Stimulated activated CD8-positive, alpha-beta memory T cell treated with anti-CD3 and anti-CD28 coated beads, Interleukin-4, amount 100 ng/mL, for 4 hours (primary cell): ENCODE measurements at places on chromosomes 6 and 20.
A peak's percentile ranks its signal among the peaks of the same experiment; 100 is the strongest.

- no peak for DNase-seq
Measured at GRCh38 chr6:12899046-12899833, 182.7 kb downstream of the PHACTR1 start.

DNA sequence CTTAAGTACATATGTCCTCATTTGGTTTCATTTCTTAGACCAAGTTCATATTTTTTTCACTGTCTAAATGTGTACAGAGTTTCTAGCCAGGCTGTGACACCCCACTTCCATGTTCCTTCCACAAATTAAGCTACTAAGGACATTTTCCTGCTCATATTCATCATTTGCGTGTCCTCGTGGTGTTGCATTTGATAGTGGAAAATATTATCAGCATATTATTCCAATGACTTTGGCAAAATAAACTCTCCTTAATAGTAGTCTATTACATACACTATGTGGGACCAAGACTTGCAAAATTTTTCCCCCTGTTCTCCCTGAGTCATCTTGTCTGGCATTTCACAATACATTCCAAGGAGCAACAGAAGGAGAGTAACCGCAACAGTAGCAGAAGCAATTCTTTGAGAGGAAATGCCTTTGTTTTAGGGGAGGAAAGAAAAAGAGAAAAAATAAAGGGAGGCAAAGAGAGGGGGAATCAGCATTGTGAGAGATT lies 599.2 kb downstream of the COL12A1 start:
- no peak for DNase-seq

- DNase-seq, result no peak
Measured at GRCh38 chr6:45880676-45881075, 135.0 kb downstream of the CLIC5 start.

DNA sequence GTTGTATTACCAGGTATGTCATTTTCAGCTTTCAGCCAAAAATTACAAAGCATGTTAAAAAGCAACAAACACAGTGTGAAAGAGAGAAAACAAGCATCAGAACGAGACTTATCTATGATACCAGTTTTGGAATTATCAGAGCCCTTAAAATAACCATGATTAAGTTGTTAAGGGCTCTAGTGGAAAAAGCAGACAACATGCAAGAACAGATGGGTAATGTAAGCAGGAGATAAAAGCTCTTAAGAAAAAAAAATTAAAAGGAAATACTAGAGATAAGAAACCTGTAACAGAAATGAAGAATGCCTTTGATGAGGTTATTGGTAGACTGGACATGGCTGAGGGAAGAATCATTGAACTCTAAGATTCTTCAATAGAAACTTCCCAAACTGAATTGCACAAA lies 127.5 kb upstream of the SCGN start:
- no peak for DNase-seq

GRCh38 chr20:59063358-59064213 lies 21.0 kb upstream of the PRELID3B start:
- no peak for DNase-seq

DNA sequence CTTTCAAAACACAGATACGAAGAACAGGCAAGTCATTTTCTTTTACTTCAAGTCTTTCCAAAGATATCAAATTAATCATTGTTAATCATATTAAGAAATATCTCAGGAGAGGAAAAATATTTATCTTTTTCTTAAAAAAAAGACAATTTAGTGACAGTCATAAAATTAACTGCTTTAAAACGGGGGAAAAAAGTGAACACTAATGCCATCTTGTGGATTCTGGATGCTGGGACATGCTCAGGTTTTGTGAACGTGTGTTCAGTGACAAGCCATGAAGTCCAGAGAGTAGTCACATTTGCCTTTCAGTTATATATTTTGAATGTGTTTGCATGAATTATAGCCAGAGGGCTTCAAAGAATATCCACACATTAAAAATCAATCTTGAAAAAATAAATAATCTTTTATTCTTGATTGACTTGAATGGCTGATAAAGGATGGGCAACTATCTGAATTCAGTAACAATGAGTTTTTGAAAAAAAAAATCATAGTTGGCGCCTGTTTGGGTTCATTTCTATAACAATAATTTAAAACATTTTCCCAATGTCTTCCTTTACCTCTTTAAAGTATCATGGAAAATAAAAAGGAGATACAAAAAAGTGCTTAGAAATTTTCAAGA lies 74.7 kb upstream of the NOX3 start:
- no peak for DNase-seq

- no peak for DNase-seq
Measured at GRCh38 chr6:144305985-144306384, 20.9 kb downstream of the UTRN start.

DNA sequence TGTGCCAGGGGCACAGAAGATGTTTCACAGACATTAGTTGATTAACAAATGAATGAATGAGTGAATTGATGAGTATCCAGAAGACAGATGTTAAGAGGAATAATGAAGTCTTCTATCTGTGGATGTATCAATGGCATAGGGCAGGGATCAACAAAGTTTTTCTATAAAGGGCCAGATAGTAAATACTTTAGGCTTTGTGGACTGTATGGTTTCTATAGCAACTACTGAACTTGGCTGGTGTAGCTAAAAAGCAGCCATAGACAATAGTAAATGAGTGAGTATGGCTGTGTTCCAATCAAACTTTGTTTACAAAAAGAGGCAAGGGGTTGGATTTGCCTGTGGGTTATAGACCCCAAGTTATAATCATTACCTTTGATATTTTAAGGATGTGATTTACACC lies 144.0 kb downstream of the PRL start:
- no peak for DNase-seq

- no peak for DNase-seq
Measured at GRCh38 chr6:137227871-137228302, 8.7 kb upstream of the IFNGR1 start.

- DNase-seq, result no peak
Measured at GRCh38 chr20:58071298-58071697, 157.2 kb downstream of the ANKRD60 start.

- DNase-seq, result no peak
Measured at GRCh38 chr20:46939031-46939965, 44.7 kb downstream of the EYA2 start.

DNA sequence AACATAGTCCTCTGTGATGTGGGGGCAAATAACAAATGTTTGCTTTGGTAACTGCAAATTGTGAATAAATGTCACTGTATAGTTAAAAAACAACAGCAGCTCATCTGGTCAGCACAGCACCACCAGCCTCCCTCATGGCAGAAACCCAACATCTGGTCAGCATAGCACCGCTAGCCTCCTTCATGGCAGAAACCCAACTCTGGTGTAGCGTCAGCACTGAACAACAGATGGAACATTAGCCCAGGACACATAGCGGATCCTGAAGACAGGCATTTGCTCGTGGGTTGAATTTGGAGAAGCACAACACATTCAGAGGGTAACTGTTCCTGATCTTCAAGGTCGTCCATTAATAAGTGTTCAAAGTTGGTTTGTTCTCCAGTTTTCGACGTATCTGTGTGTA lies 265.9 kb downstream of the DLL1 start:
- no peak for DNase-seq

- DNase-seq, result no peak
Measured at GRCh38 chr6:14217728-14218518, 100.4 kb downstream of the CD83 start.

GRCh38 chr6:33785778-33786177 lies 3.2 kb downstream of the LEMD2 start:
- no peak for DNase-seq

GRCh38 chr6:44250067-44250717 lies 3.3 kb downstream of the HSP90AB1 start:
- no peak for DNase-seq

DNA sequence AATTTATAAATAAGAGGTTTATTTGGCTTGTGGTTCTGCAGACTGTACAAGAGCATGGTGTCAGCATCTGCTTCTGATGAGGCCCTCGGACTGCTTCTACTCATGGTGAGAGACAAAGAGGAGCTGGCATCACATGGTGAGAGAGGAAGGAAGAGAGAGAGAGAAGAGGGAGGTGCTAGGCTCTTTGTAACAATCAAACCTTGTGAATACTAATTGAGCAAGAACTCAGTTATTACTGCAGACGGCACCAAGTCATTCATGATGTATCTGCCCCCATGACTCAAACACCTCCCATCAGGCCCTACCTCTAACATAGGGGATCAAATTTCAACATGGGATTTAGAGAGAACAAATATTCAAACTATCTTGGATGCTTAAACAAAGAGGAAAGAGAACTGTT lies 6.3 kb upstream of the SIRPG start:
- no peak for DNase-seq

DNA sequence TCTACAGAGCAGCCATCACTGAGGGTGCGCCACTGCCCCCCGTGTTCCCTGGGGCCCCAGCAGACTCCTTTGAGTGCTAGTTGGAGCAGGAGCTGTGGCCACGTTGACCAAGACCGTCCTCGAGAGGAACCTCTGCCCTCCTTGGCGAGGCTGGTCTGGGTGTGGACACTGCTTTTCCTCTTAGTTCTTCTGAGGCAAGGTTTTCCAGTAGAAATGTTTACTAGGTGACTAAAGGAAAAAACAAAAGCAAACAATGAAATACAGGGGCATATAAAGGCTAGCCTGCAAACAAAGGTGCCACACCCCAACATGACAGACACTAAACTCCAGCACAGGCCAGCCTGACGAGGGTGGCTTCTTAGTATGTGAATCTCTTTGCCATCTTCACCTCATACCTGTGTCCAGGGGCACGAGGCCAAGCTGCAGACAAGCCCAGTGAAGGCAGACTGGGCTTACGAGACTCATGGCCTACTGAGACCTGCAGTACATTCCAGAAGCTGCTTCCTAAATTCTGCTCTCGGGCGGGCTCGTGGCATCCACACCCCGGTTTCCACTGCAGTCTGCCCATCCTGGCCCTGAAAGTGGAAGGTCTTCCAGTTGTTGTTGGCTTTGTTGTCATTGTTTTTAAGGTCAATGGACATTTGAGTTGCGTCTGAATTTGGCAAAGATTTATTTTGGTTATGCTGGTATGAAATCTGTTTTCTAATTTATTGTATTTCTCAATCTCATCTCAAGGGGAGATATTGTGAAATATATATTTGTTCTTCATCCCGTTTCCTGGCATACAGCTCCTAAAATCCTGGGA lies 39.2 kb downstream of the FAM50B start:
- DNase-seq, result no peak

- DNase-seq, result no peak
Measured at GRCh38 chr6:88840796-88841539, 122.5 kb downstream of the RNGTT start.

- DNase-seq, result no peak
Measured at GRCh38 chr6:52620055-52620905, 43.4 kb upstream of the TRAM2 start.

- DNase-seq, result no peak
Measured at GRCh38 chr6:31485055-31485454, 12.9 kb upstream of the MICB start.

GRCh38 chr6:75893058-75893775 lies 144.2 kb downstream of the MYO6 start:
- no peak for DNase-seq

- no peak for DNase-seq
Measured at GRCh38 chr6:45618259-45618658, 240.5 kb upstream of the SUPT3H start.

DNA sequence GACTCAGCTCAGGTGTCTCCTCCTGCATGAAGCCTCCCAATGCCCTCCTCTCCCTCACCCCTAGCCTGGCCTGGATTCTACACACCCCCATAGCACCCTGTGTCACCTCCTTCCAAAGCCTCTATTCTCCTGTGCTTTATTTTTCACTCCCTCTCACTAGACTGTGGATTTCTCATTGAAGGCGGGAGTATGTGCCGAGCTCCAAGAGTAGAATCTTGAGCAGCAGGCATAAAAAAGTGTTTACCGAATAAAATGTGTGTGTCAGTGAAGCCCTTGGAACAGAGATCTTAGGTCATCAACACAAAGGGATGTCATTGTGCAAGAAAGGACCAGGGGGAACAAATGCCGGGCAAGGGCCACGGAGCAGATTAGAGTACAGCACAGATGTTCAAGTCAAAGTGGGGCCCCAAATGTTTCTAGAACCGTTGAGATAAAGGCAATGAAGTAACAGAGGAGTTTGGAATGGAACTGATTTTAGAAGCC lies 106.1 kb upstream of the TMEM170B start:
- no peak for DNase-seq

DNA sequence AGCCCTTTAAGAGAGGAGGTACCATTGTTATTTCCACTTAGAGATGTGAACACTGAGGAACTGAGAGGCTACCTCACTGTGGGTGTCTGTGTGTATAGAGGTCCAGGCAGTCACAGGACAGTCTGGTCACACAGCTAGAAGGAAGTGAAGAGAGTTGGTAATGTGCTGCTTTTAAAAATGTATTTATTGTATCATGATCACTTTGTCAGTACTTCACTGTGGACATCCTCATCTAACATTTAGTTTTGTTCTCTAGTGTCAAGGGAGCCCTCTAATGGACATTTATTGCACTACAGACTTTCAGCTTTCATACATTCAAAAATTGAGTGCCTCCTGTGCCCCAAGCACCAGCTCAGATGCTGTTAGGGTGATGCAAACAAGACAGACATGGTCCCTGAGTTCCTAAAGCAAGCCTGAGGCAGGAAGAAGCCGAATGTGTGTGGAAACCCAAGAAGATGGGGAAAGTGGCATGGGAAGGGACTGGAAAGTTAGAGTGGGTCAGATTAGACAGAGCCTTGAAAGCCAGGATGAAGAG lies 123.0 kb downstream of the SLC16A10 start:
- no peak for DNase-seq

- peak; percentile 11 for DNase-seq
Measured at GRCh38 chr6:41428996-41429421, 93.6 kb downstream of the NCR2 start.

DNA sequence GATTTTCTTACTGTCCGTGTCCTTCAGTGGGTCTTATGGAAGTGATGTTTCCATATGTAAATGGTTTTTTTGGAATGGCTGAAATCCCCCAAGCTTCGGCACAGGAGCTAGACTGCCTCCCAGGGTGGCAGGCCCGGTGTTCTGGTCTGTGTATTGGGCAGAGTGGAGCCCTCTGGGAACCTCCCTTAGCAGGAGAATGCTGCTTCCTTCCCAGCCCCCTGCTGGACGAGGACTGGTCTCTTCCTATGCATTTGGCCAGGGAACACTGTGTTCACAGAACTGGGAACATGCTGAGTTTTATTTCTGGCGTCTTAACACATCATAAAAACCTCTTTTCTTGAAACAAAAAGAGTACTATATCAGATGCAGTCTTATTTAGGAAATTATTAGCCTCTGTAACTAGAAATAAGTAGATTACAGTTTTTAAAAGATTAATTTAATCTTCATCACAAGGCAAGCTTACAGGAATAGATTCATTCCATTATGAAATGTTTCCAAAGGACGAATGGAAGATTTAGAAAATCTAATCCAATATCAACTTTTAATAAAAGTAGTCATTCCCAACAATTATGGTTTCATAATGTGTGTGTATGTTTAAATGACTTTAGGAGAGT lies 56.6 kb downstream of the SYTL3 start:
- no peak for DNase-seq

- no peak for DNase-seq
Measured at GRCh38 chr6:165733489-165733791, 70.4 kb upstream of the PDE10A start.

DNA sequence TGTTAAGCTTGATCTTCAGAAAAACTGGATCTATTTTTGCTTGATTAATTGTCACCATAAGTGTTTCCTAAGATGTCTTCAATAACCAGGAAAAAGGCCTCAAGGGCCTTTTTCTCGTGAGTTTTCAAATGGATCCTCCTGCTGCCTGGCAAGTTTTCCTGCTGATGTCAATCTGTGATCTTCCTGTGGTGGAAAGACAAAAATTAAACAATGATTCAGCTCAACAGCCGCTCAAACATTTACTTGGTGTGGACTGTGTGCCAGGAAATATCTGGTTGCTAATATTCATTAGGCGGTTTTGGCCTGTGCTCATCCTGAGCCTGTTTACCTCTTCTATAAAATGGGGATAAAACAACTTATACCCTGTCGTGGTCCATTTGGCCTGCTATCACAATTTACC lies 35.4 kb upstream of the SSTR4 start:
- DNase-seq, result no peak

GRCh38 chr6:140663094-140663493 lies 1288.6 kb upstream of the CITED2 start:
- DNase-seq, result no peak
